Iris pigment epithelial cell (primary cell): ENCODE measurements at places on chromosomes 11 and 22.

DNA sequence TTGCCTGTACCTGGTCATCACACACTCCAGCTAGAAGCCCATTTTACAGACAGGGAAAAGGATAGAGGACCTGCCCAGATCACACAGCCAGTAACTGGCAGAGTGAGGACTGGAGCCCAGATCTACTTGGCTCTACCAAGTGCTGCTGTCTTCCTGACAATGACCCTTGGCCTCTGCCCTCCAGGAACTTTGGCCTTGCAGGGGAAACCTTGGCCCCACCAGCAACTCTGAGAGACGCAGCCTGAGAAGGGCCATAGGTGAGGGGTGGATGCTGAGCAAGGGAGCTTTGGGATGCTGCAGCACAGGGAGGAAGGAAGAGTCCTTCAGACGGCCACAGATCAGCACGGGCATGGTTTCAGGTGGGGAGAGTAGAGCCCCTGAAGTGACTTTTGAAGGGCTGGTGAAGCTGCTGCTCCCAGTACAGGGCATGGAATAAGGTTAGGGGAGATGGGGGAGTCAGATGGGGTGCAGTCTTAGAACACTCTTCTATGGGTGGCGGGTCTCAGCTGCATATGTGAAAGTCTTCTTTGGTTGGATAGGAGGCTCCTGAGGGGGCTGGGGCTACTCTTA is 2.0 kb upstream of the CAPN5 start:
- DNase-seq, result no peak

- DNase-seq, result no peak
These were observed 99.8 kb downstream of the FBXO7 start for GRCh38 chr22:32574411-32574810.

DNA sequence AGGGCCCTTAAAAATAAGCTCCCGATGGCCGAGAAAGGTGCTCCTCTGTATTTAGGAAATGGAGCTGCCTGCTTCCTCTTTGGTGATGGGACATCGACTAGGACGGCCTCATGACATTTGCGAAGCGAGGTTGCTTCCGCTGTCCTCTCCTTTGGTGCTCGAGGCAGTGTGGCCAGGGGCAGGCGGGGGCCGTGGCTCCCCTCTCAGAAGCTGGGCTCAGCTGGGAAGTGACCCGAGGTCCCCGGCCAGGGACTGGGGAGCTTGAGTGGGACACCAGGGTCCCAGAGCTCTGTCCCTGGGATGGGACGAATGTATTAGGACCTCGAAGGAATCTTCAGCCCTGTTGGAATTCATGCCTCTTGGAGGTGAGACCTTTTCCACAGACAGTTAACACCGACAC is 151.1 kb downstream of the CTTN start:
- no peak for DNase-seq

DNA sequence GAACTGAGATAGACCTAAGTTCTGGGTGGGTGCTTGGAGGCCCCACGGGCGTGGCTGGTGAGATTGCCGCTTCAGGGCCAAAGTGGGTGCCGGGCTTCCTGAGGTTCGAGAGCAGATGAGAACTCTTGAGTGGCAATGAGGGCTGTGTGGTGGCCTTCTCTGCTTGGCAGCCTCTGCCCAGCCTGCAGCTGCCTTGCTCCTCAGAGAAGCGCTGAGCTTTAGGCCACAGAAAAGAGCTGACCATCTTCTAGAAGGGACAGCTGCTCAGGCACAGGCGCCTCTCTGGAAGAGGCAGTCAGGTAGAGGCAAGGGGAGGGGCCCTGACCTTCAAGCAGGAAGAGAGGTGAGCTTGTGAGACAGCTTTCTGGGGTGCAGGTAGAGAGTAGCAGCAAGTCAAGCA is 72.8 kb downstream of the MED15 start:
- no peak for DNase-seq

- DNase-seq, result no peak
These were observed 12.7 kb upstream of the CHORDC1 start for GRCh38 chr11:90235526-90235925.

DNA sequence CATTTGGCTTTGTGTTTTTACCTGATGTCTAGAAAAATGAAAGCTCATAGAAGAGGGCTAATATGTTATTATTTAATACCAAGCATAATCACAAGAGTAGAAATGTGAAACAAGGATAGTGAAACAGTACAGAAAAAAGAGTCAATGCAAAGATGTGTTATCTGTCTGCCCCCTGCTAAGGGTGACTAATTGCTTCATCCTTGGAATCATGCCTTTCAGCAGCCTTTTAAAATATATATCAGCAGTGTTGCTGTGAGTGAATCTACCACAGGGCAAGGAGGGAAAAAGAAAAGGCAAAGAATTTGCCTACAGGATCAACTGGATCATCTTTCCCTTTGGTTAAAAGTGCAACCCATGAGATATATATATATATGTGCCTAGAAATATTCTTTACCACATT is 867.2 kb upstream of the RAG2 start:
- DNase-seq, result peak; percentile 3

GRCh38 chr11:34650528-34650927 is 29.6 kb downstream of the EHF start:
- DNase-seq, result peak; percentile 79

DNA sequence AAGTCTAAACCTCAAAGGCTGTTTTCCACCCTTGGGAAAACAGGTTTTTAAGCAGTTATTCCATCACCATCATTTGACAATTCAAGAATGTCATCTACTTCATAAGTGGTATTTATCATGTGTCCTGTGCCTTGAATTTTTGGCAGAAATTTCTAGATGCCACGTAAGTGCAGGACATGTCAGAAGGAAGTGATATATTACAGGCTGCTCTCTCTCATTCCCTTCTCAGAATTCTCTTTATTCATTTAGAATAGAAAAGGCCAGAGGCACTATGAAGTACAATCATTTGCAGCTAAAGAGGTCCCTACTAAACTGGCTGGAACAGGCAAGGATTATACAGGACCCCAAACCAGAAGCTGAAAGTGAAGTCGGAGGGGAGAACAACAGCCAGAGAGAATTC is 11.9 kb downstream of the RBFOX2 start:
- no peak for DNase-seq

- no peak for DNase-seq
These were observed 7.1 kb downstream of the MUC2 start for GRCh38 chr11:1081601-1082311.

DNA sequence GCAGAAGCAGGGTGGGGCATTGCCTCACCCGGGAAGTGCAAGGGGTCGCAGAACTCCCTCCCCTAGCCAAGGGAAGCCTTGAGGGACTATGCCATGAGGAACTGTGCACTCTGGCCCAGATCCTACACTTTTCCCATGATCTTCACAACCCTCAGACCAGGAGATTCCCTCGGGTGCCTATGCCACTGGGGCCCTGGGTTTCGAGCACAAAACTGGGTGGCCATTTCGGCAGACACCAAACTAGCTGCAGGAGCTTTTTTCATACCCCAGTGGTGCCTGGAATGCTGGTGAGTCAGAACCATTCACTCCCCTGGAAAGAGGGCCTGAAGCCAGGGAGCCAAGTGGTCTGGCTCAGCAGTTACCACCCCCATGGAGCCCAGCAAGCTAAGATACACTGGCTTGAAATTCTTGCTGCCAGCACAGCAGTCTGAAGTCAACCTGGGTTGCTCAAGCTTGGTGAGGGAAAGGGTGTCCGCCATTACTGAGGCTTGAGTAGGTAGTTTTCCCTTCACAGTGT is 573.7 kb upstream of the ANO3 start:
- no peak for DNase-seq

- DNase-seq, result no peak
These were observed 39.6 kb downstream of the NEU3 start for GRCh38 chr11:75028321-75028720.

DNA sequence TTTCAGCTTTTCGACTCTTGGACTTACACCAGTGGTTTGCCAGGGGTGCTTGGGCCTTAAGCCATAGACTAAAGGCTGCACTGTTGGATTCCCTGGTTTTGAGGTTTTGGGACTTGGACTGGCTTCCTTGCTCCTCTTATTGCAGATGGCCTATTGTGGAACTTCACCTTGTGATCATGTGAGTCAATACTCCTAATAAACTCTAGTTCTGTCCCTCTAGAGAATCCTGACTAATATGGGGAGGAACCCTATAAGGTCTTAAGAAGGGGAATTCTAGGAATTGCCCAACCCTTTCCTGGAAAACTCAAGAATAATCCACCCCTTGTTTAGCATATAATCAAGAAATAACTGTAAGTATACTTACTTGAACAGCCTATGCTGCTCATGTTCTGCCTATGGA is 491.8 kb downstream of the TMEM135 start:
- no peak for DNase-seq

GRCh38 chr11:66386171-66387069 is 14.9 kb upstream of the SLC29A2 start:
- DNase-seq, result peak; percentile 87

- DNase-seq, result peak; percentile 97
These were observed 90.4 kb upstream of the PARVA start for GRCh38 chr11:12287009-12287373.

GRCh38 chr11:64745189-64745520 is 1.2 kb upstream of the RASGRP2 start:
- no peak for DNase-seq

GRCh38 chr11:20723366-20723765 is 54.0 kb downstream of the NELL1 start:
- DNase-seq, result no peak

DNA sequence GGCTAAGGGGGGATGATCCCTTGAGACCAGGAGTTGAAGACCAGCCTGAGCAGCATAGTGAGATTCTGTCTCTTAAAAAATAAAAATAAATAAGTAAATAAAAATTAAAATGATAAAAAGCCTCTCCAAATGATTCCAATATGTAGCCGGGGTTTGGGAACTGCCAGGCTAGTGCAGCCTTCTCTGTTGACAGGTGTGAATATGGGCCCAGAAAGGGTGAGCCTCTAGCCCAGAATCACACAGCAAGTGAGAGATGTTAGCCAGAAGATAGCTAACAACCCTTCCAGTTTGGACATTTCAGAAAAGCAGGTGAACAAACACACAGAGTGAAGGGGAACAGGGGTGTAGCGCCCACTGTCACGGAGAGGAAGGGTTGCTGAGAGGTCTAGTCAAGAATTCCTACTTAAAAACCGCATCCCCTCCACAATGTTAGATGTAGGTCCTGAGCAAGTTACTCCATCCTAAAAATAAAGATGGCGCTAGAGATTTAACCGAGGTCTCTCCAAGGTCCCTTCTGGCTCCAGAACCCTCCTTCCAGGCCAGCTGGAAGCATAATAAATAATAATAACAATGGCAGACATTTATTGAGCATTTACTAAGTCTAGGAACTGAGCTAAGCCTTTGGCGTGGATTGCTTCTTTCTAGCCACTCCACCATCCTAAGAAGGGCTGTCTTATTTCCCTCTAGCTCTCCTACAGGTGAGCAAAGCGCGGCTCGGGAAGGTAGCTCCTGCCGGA is 51.6 kb downstream of the CYTH4 start:
- DNase-seq, result no peak

- DNase-seq, result no peak
These were observed 713 bp upstream of the ARL14EP start for GRCh38 chr11:30322191-30322590.

DNA sequence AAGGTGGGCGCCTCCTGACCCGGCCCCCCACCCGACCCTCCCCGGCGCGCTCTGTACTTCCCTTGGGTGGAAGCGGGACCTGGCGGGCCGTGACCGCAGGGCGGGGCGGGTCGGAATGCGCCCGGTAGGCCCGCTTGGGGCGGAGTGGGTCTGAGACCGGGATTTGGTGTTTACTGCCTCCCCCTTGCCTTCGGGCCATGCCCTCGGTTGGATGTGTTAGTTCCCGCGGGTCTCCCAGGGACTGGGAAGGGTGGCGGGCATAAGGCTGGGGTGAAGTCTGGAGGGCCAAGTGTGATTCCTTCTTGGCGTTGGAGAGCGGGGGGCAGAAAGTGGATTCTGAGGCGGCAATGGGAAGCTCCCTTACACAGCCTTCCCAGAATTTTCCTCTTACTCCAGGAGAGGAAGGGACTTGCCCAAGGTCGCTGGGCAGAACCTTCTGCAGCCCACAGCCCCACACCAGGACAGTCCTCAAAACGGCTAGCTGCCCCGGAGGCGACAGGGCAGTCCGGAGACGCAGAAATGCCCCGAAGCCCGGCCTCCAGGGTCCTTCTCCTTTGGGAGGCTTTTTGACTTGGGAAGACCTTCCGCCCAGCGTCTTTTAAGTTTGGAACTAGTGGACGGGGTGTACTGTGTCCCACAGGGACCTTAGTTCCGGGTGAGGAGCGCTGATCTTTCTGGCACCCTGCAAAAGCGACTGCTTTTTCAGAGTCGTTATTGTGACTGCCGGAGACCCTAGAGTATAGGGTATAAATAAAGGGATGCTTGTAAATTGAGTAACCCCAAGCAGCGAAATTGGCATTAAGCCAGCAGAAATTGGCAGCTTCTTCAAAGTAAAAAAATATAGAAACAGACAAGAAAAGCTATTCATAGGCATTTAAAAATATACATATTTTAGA is 647 bp downstream of the SWAP70 start:
- DNase-seq, result peak; percentile 59

DNA sequence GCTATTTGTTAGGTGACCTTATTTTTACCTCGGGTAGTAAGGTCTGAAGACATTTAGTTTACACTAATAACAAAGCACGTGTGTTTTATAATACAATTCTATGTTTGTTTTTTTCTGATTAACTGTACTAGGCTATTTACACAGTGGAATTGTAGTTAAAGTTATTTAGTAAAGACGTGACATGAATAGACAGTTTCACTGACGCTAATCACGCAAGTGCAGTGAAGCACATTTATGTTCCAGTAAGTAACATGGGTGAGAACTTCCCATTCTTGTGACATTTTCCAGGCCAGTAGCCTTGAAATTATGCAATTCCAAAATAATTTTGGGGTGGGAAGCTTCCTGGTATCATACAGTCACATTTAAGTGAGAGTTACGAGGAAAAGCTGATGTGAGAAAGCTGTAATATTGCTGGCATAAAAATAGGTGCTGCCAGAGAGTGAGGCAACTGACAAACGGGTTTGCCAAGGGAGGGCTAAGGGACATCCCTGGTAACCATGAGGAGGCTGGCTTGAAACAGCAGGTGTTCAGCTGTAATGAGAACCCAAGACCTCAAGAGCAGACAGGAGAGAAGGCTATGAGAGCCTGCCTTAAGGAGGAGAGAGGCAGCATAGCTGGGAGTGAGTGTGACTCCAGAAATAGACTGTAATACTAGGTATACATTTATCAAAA is 378.8 kb downstream of the DCDC1 start:
- DNase-seq, result no peak

GRCh38 chr11:1776944-1777715 is 13.4 kb upstream of the CTSD start:
- DNase-seq, result no peak

- no peak for DNase-seq
These were observed 4.8 kb downstream of the RPS3 start for GRCh38 chr11:75403983-75404658.

DNA sequence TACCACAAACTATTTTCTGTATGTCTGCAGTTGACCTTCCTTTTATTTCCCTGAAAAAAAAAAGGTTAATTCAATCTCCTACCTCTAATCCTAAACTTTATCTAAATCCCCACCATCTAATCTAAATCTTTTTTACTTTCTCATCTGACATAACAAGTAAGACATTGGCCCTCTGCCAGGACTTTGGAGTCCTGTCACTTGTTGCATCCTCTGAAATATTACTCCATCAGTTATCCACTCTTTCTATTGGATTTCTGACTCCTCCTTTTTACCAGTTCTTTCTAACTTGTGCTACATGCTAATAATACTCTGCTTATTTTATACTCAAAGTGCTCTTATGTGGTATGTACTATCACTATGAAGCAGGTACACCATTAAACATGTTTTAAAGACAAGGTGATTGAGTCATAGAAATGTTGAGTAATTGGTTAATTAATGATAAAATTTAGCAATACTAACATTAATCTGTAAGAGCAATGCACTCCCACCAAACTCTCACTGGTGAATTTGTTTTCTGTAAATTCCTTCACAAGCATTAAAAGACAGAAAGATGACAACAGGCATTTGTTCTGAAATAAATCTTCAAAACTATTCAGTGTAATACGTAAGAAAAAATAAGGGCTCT is 914.2 kb upstream of the RAG2 start:
- no peak for DNase-seq
